ENCODE measurements at places on chromosomes 5 and 9. TPM values are rescaled to one million over a fixed set of nuclear protein-coding genes. Genes with fewer than 3 reads are reported as not detected.
A peak's percentile ranks its signal among the peaks of the same experiment; 100 is the strongest.

Gene NME5
- 0.66 TPM for total RNA-seq

Gene CYLC2
- not detected for total RNA-seq

DNA sequence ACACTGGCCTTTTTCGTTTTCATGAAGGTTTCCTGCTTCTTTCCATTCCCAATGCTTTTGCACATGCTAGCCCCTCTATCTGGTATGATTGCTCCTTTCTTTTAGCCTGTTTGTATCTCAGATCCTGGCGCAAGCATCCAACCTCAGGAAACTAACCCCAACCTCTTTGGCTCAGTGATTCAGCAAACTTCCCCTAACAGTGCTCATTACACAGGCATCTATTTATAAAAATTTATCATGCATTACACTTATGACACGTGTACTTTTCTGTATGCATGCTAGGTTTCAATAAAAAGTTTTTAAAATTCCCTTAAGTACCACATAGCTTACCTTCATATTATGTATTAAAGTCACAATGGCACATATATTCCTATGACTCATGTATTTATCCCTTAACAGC is 218.9 kb downstream of the EPB41L4A start:
- DNase-seq: no peak

Gene SLC45A2
- not detected for total RNA-seq

- DNase-seq: peak; percentile 48
Observed at GRCh38 chr5:3590161-3590966, 5.3 kb upstream of the IRX1 start.

- DNase-seq: no peak
Observed at GRCh38 chr9:112361601-112362000, 18.3 kb upstream of the HSDL2 start.

GRCh38 chr5:139354186-139354585 is 12.5 kb downstream of the PAIP2 start:
- no peak for DNase-seq

GRCh38 chr9:7932767-7933166 is 133.2 kb upstream of the DMAC1 start:
- no peak for DNase-seq

Gene PDZD2
- total RNA-seq: 9.9 TPM

GRCh38 chr5:9498541-9499497 is 47.1 kb downstream of the SEMA5A start:
- peak; percentile 52 for DNase-seq

DNA sequence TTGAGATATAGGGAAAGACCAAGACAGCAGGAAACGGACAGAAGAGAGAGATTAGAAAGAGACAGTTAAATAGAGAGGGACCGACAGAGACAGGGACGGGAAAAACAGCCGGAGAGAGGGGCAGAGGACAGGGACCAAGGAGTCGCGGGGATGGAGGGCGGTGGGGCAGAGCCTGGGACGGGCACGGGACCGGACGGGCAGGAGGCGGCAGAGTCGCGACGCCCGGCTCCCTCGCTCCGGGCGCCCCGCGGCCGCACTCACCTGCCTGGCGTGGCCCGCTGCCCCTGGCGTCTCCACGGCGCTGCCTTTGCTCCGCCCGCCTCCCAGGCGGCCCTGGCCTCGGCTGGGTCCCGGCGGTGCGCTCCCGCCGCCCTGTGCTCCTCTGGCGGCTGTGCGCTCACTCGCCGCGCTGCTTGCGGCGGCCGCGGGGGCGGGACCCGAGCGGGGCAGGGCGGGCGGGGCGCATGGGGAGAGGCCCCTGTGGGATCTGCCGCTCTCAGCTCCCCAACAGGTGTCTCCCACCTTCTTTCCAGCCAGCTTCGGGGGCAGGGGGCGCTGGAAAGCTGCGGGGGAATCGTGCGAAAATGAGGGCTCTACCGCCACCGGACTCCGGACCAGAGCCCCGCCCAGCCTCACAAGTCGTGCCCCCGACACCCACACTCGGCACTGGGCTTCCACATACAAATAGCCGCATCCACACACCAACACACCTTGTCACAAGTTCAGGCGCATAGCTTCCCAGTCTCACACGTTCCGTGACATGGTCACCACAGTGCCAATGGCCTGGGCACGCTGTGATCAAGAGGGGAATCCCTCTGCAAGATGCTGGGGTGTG is at the start of gene ARID3C:
Gene ARID3C, minus strand, starts transcription at position 411 of the 835 bp plus-strand sequence. CDS start 1,052 bp downstream, outside the sequence.
- peak; percentile 47 for DNase-seq

Gene SMIM3
- 42.0 TPM for total RNA-seq

- no peak for DNase-seq
Observed at GRCh38 chr5:158209219-158209908, 350.4 kb upstream of the CLINT1 start.

Gene SPOCK1
- total RNA-seq: 10.9 TPM

GRCh38 chr5:172421020-172421419 is 33.3 kb downstream of the SH3PXD2B start:
- DNase-seq: no peak

Data from H9 (cell line).